Caco-2 (cell line): ENCODE measurements at places on chromosomes 1 and 21. TPM values are rescaled to one million over a fixed set of nuclear protein-coding genes. Genes with fewer than 3 reads are reported as not detected.

DNA sequence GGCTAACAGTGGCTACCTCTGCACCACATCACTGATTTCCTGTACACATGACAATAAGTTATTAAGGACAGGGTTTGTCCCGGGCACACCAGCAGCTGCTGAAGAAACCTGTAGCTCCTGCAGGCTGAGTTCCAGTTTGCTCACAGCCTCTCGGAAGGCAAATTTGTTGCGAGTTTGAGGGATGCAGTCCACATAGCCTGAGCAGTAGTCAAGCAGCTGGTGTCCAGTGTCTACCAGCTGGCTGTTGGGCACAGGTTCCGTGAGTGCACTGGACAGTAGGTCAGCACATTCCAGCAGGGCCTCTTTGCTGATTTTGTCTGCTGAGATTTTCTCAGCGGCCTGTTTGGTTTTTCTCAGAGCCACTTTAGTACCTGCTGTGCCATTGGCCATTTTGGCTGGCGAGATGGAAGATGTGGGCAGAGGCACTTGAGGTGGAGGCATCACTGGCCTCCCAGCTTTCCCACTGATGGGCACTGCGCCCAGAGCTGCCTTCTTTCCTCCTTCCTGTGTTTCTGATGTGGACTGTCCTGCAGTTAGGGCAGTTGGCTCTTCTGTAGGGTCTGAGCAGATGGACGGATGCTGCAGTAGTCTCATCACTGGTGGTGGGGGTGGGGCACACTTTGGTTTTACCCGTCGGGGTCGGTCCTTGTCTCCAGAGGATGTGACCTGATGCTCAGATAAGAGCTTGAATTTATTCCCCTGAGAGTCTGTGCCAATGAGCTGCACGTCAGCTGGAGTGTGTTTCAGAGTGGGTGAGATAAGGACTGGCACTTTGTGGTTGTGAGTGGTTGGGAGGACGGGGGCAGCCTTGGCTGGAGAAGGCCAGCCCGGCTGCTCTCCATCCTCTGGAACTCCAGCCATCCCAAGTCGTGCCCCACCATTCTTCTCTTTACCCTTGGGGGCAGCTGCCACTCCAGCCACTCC lies 26.1 kb downstream of the TOR3A start:
- no peaks in the 10 kb centered on the region for H3K4me1 ChIP-seq
- DNase-seq: no peak
- peaks cover 4% of the 10 kb centered on the region; the same call in 1 of the 2 replicates for H3K36me3 ChIP-seq
- no peak overlapping the region for H3K27ac ChIP-seq

GRCh38 chr1:246333855-246334254 lies 173.2 kb downstream of the SMYD3 start:
- no peak overlapping the region for H3K4me3 ChIP-seq
- DNase-seq: no peak
- no peaks in the 10 kb centered on the region for H3K4me1 ChIP-seq
- no peak overlapping the region for H3K27ac ChIP-seq

DNA sequence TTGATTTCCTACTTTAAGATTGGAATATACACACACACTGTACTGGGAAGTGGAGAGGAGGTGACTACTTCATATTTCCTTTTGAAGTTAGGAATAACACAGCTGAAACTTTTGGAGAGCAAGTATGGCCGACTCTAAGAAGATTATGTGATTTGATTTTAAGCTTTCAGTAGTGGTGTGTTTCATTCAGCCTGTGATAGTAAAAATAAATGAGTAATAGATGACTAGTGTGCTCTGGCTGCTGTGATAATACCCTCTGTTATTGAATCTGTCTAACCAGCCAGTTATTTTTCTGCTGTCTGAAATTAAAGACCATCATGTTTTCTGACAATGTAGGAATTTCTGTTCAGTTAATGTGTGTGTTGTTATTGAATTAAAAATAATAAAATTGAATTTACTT lies 48.3 kb downstream of the CTTNBP2NL start:
- H3K27ac ChIP-seq: no peak overlapping the region
- H3K36me3 ChIP-seq: no peaks in the 10 kb centered on the region
- H3K4me3 ChIP-seq: no peak overlapping the region
- no peak for DNase-seq

GRCh38 chr21:45513003-45513717 lies 29.1 kb downstream of the SLC19A1 start:
- H3K27me3 ChIP-seq: no peaks in the 10 kb centered on the region
- no peaks in the 10 kb centered on the region; the same call in 1 of the 2 replicates for H3K36me3 ChIP-seq
- H3K4me1 ChIP-seq: peaks cover 6% of the 10 kb centered on the region; the same call in 1 of the 2 replicates
- no peak overlapping the region for H3K4me3 ChIP-seq

- H3K27ac ChIP-seq: no peak overlapping the region
- no peaks in the 10 kb centered on the region; the same call in 1 of the 2 replicates for H3K27me3 ChIP-seq
- no peak for DNase-seq
- no peaks in the 10 kb centered on the region for H3K36me3 ChIP-seq
- H3K4me1 ChIP-seq: no peaks in the 10 kb centered on the region
These were observed 38.2 kb downstream of the BRINP2 start for GRCh38 chr1:177208920-177209319.

ECE1 gene
- total RNA-seq: 49.6 and 50.2 TPM in 2 replicates

CATSPERE gene
- total RNA-seq: 0.14 and 0.79 TPM in 2 replicates

ITLN1 gene
- total RNA-seq: 0.37 TPM in 1 of 2 replicates, not detected in the other

KCND3 gene
- total RNA-seq: 4.0 and 5.1 TPM in 2 replicates

KIF26B gene
- total RNA-seq: 4.9 and 6.2 TPM in 2 replicates

KIF17 gene
- total RNA-seq: 1.3 and 1.5 TPM in 2 replicates
